PC-3 (cell line): ENCODE measurements at places on chromosomes 7 and 10. TPM values are rescaled to one million over a fixed set of nuclear protein-coding genes. Genes with fewer than 3 reads are reported as not detected.
A peak's percentile ranks its signal among the peaks of the same experiment; 100 is the strongest.

DNA sequence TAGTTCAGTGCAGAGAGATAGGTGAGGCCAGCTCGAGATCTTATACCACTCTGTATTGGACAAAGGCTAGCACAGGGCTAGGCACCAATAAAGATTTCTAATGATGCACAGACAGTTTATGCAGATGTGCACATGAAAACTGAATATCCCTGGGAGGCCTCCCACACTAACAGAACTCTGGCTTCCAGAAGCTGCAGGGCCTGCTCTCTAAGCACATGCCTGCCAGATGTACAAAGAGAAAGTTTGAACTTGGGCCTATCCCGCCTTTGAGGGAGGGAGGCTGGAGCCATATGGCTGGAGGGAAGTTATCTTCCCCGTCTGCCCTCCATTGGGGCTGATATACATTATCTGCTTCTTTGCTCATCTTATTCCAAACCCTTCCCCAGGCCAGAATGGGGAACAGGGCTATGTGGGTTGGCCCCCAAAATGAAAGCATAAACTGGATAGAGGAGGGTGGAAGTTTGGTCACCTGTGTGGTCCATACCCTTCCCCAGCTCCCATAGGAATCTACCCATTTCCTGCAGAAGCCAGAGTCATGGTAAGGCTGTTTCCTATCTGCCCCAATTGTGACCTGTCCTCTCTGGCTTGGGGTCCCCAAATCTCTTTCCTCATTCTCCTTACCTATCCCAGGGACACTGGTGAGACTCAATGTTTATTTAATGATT is 3.8 kb downstream of the KAZALD1 start:
- DNase-seq: no peak

DNTT gene
- not detected in 2 replicates for total RNA-seq

UBN2 gene
- 2.2 and 3.7 TPM in 2 replicates for total RNA-seq

GRCh38 chr7:111866787-111867186 is 304.5 kb upstream of the IMMP2L start:
- DNase-seq: no peak

DNA sequence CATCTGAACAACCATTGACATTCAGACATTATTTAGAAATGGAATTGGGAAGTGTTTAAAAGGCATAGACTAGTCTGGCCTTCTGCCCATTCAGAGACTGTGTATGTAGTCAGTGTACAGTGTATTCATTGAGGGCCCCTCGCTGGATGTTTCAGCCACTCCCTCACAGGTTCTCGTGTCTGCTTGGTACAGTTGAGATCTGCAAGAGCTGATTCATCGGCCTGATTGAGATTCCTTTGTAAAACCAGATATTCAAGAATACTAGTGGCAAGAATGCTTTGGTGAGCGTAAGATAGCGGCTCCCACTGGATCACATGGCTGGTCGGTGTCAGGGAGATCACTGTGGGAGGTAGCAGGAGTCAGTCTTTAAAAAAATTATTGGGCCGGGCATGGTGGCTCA is 119.5 kb downstream of the TCF7L2 start:
- peak; percentile 52 for DNase-seq

GRCh38 chr10:24851629-24852028 is 100.8 kb downstream of the PRTFDC1 start:
- no peak for DNase-seq

CADPS2 gene
- 7.5 and 9.4 TPM in 2 replicates for total RNA-seq

- DNase-seq: peak; percentile 23
Observed at GRCh38 chr10:48291190-48291589, 15.3 kb upstream of the MAPK8 start.
